ENCODE measurements at places on chromosomes 6 and 20.
A peak's percentile ranks its signal among the peaks of the same experiment; 100 is the strongest.

DNA sequence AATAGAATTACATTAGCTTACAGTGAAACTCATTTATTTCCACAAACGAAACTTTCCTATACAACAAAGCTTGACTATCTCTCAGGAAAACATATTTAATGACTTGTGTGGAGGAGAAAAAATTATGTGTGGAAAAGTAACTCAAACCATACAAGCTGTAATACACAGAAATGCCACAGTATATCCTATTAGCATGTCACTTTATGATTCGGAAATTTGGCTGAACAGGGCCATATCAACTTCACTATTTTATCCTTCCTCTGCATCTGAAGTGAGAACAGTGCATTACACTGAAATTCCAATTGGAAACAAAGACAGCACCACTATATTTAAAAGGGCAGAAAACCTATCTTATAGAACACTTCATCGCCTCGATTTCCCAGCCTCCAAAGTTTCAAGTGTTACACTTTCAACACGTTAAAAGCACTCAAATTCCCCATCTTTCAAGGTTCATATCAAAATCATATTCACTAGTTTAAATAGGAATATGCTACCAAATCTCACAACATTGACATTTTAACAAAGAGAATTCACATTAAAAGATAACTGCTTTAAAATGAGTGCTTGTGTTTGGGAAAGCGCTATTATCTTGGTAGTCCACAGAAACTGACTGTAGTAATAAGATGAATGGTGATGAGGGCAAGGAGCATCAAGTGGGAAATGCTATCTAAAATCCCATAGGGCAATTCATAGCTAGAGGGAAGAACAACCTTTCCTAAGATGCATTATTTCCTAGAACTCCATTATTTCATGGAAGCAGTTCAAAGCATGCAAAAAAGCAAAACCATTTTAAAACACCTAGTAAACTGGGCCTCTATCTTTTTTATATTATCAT is 1.8 kb downstream of the REV3L start:
- peak overlapping the region; percentile 99 for H3K27ac ChIP-seq
- no peaks in the 10 kb centered on the region for H3K36me3 ChIP-seq
- H3K27me3 ChIP-seq = no peaks in the 10 kb centered on the region
- peak overlapping the region; percentile 99 for H3K4me3 ChIP-seq

GRCh38 chr20:51910321-51911050 is 108.2 kb upstream of the SALL4 start:
- peaks cover 42% of the 10 kb centered on the region for H3K4me1 ChIP-seq
- no peaks in the 10 kb centered on the region for H3K27me3 ChIP-seq
- H3K4me3 ChIP-seq = peak overlapping the region; percentile 25
- H3K27ac ChIP-seq = peak overlapping the region; percentile 82
- no peak for DNase-seq

GRCh38 chr6:15588971-15589634 is 73.7 kb downstream of the DTNBP1 start:
- peaks cover 11% of the 10 kb centered on the region for H3K4me1 ChIP-seq
- DNase-seq = no peak
- no peaks in the 10 kb centered on the region for H3K36me3 ChIP-seq
- no peaks in the 10 kb centered on the region for H3K27me3 ChIP-seq

GRCh38 chr6:112188906-112189305 is 65.5 kb downstream of the LAMA4 start:
- H3K4me1 ChIP-seq = peaks cover 2% of the 10 kb centered on the region
- no peak overlapping the region for H3K4me3 ChIP-seq

GRCh38 chr6:2020909-2021308 is 224.5 kb downstream of the GMDS start:
- peaks cover 17% of the 10 kb centered on the region for H3K27me3 ChIP-seq
- no peak overlapping the region for H3K4me3 ChIP-seq
- H3K27ac ChIP-seq = no peak overlapping the region
- DNase-seq = no peak
- H3K4me1 ChIP-seq = peaks cover 5% of the 10 kb centered on the region

GRCh38 chr6:40930555-40930954 is 108.5 kb downstream of the UNC5CL start:
- DNase-seq = no peak
- H3K27ac ChIP-seq = no peak overlapping the region
- peaks cover 2% of the 10 kb centered on the region for H3K4me1 ChIP-seq
- H3K4me3 ChIP-seq = no peak overlapping the region
